Tibial artery (tissue), 4 donors: ENCODE measurements at places on chromosomes 1 and 21.

GRCh38 chr21:15567191-15567590, 162.6 kb upstream of the USP25 start:
- no peak for DNase-seq

DNA sequence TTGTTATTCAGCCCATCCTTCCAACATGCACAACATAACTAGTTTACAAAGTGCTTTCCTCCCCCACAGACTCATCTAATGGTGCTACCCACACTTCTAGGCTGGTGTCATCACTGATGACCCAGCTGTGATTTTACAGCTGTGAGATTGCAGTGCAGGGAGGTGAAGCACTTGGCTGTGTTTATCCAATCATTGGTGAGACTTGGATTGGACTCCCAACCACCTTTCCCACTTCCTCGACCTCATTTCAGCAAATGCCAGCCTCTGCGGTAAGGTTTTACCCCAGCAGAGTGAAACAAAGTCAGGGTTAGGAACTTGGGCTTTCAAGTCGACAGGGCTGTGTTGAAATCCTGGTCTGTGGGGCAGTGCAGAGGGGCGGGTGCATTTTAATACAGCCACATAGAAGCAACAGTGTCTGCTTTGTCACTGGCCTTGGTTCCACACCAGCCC, 22.1 kb downstream of the ECHDC2 start:
- DNase-seq = no peak

DNA sequence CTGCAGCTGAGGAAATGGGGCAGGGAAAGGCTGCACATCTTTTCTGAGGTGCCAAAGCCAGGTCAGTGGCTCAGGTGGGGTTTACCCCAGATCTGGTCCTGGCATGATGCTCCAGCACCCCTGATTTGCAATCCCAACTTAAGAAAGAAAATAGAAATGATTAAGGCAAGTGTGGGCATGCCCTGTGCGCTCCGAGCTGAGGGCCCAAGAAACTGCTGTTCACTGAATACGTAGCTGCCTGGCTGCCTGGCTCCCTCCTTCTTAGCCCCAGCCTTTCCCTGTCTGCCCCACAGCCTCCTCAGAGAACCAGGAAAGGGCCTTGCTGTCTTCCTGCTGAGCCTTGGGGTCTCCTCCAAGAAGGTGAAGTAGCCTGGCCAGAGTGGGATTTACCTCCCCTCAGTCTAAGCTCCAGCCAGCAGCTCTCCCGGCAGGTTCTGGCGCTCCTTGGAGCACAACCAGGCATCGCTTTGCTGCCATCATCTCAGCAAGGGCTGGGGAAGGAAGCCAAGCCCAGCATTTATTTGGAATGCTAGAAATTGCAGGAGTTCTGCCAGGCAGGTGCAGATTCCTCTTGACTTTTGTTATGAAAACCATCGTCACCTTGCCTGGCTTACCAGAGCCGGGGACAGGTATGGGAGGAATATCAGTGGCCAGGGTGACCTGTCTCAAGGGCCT, 51.3 kb upstream of the SELENON start:
- DNase-seq = no peak

GRCh38 chr1:163071405-163072255, 2.5 kb downstream of the RGS4 start:
- DNase-seq = peak; percentile 58

- no peak for DNase-seq
These were observed 44.6 kb downstream of the NFYC start for GRCh38 chr1:40736085-40736531.
